ENCODE measurements at places on chromosomes 12 and 14.

GRCh38 chr12:4270831-4271716 is 2.5 kb upstream of the CCND2 start:
- DNase-seq, result no peak

DNA sequence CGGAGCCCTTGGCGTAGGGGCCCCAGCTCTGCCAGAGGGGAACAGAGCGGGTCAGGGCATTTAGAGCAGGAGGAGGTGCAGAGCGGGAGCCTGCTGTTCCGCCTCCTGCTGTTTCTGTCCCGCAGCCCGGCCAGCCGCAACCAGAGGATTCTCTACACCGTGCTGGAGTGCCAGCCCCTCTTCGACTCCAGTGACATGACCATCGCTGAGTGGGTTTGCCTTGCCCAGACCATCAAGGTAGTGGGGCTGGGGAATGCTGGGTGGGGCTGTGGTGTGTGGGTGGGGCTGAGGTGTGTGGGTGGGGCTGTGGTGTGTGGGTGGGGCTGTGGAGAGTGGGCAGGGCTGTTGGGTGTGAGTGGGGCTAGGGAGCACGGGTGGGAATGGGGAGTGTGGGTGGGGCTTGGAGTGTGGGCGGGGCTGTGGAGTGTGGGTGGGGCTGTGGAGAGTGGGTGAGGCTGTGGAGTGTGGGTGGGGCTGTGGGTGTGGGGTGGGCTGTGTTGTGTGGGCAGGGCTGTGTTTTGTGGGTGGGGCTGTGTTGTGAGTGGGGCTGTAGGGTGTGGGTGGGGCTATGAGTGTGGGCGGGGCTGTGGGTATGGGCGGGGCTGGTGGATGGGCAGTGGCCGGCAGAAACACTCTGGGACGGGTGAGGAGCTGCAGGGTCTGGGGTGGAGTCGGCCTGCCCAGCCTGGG is 8.0 kb downstream of the ASPG start:
- DNase-seq, result no peak

GRCh38 chr14:90721619-90722305 is 94.5 kb downstream of the TTC7B start:
- DNase-seq, result no peak

DNA sequence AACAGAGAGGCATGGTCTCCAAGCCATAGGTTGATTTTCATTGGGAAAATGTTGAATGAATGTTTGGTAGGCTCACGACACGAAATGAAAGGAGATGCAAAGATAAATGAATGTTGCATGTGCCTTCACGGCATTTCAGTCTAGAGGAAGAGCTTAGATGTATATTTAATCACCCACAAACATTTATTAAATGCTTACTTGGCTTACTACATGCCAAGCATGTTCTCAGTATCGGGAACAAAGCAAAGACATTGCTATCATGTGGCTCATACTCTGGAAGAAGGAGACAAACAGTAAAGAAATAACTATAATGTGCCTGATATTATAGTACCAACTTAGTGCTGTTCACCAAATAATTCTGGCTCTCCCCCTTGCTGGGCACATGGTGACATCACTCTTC is 133.5 kb downstream of the LLPH start:
- DNase-seq, result no peak

DNA sequence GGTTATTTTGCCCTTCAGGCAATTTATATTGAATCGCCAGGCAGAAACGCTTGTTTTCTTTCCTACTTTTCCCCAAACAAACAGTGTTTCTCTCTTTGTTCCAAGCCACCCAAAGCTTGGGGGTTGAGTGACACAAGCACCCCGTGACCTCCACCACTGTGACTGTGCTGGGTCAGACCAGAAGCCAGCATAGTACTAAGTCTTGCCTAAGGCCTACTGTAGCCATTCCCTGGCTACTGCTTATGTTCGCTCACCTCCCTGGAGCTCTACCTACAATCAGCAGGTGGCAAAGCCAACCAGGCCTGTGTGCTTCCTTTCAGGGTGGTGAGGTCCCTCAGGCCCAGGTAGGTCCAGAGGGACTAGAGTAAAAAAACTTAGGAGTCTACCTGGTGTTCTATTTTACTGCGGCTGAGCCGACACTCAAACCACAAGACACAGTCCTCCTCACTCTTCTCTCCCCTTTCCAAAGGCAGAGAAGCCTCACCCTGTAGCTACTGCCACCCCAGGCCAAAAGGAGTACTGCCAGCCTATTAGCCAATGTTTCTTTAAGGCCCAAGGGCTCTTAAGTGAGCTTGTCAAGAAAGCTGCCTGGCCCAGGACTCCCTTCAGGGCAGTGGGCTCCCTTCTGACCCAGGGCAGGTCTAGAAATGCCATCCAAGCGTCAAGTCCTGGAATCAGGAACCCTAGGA is 411.8 kb upstream of the MIS18BP1 start:
- no peak for DNase-seq

DNA sequence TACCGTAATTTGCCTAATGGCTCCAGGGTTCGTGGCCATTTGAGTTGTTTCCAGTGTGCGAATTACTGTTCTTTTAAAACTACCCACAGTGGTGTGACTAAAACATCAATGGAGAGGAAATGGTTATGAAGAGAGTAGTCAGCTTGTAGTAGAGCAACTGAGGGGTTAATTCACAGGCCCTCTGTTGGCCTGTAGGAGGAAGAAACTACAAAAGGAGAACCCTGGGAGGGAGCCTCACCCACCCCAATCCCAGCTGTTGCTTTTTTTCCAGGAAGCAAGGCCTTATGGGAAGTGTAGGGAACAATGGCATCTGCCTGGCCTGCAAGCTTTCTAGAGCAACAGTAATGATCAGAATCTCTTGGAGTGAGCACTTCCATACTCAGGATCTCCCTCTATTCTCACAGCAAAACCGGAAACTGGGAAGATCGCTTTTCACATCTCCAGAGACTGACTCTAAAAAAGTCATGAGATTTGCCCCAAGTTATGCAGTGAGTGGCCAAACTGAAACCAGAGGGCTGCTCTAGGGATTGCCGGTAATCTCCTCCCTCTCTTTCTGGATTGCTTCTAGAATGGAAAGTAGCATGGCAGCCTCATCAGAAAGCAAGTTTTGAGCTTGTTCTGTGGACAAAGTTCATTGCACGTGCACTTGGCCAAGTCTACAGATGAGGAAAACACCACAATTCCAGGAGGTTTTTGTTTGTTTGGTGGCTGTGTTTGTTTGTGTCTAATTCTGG is 125.3 kb upstream of the PWP1 start:
- no peak for DNase-seq

DNA sequence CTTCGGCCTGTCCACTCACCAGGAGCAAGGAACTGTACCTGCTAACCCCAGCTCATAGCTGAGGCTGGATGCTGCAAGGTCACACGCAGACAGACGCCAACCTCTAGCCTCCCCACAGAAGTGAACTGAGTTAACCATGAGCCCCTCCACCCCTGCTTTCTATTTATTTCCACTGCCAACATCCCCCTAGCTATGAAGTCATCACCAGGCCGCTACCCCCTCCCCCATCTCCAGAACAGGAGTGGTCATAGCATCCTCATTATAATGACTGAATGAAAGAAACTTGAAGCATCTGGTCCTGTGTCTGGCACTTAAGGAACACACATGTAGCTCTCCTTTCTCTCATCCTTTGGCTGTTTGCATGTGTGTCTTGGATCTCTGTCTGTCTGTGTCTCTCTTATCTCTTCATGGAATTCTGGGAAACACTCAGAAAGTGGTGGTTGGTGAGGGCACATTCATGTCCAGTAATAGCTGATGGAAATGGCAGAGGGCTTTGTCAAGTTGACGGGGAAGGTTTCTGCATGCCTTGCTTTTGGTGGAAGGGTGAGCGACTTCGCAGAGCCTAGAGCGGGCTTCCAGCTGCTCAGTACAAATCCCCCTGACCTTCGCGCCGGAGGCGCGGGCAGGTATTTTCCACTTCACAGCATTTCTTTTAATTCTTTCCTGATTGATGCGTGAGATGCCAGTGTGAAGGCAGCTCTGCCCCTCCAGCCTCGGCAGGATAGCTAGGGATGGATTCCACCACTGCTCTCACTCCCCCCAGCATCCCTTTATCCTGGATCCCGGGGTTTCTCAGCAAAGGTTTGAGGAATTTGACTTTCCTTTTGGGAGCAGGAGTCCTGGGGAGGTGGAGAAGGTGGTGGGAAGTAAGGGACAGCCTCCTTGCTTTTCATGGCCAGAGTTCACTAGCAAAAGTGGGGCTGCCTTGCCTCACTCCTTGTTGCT is 198.2 kb downstream of the CHST11 start:
- no peak for DNase-seq

GRCh38 chr12:78316136-78316535 is 485.4 kb downstream of the NAV3 start:
- no peak for DNase-seq

DNA sequence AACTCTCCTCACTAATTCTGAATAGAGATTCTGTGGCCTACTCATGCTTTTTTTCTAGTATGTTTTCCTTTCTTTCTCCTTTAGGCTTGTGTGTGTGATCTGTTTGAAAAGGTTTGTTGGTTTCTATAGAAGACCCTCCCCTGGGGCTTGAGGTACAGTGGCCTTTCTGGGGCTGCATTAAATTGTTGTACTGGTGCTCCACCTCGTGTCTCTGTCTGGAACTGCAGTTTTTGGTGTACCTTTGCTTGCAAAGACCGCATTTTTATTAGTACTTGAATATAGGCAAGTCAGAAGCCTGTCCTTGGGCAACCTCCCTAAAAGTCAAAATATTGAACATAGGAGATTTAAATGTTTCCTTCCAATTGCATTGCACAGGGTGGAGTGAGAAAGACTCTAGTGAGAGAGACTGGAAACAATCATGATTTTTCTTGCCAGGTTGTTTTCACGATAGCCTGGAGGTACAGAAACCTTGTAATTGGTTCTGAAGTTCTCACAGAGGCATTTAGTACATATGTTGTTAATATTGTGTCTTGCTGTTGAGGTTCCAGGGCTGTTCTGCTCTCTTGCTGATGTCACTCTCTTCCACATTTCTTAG is 39.0 kb downstream of the SLCO1B1 start:
- DNase-seq, result peak; percentile 1

GRCh38 chr14:103927566-103927965 is 690 bp upstream of the TDRD9 start:
- DNase-seq, result no peak

- DNase-seq, result peak; percentile 86
These were observed 2.3 kb upstream of the KRT6A start for GRCh38 chr12:52495389-52495788.

DNA sequence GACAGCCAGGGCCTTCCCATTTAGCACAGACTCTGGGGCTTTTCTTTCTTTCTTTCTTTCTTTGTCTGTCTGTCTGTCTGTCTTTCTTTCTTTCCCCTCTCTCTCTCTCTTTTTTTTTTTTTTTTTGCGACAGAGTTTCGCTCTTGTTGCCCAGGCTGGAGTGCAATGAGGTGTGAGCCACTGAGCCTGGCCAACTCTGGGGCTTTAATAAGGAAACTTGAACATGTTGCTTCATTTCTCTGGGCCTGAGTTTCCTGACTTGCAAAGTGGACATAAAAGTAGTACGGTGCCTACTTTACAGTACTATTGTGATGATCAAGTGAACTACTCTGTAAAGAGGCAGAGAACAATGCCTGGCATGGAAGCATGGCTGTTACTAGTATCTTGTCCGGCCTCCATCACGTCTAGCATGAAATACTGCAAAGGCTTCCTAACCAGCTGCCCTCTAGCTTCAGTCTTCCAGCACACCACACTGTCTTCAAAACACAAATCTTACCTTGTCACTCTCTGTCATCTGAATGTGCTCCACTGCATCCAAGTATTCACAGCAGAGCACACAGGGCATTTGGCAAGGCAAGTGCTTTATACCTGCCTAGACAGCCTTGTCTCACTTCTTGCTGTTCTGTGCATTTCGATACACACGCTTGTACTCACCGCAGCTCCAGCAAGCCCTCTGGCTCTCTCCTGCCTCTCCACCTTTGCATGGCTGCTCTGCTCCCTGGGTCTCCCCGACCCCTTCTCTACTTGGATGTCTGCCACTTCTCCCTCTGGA is 96.7 kb downstream of the IRF2BPL start:
- no peak for DNase-seq

GRCh38 chr12:32448586-32448985 is 49.2 kb downstream of the FGD4 start:
- no peak for DNase-seq

- DNase-seq, result no peak
These were observed 29.0 kb upstream of the SMOC1 start for GRCh38 chr14:69850086-69850735.

- no peak for DNase-seq
These were observed 9.0 kb downstream of the TAPBPL start for GRCh38 chr12:6460751-6461371.

DNA sequence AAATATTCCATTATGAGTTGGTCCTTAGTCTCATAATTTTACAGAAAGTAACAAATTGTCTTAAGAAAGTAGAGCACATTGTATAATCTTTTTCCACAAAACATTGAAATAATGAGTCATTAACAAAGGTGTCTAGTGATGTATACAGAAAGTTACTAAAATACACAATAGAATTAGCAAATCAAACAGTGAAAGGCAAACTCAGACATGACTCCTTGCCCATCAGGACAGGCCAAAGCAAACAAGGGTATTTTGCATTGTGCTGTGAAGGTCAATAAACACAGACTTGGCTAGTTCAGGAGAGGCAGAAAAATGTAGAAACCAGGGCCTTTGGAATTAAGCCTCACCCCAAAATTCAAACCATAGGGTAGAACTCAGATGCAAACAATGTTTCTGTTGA is 37.3 kb downstream of the SIX4 start:
- DNase-seq, result peak; percentile 35

GRCh38 chr12:89856431-89856830 is 147.8 kb upstream of the ATP2B1 start:
- no peak for DNase-seq

DNA sequence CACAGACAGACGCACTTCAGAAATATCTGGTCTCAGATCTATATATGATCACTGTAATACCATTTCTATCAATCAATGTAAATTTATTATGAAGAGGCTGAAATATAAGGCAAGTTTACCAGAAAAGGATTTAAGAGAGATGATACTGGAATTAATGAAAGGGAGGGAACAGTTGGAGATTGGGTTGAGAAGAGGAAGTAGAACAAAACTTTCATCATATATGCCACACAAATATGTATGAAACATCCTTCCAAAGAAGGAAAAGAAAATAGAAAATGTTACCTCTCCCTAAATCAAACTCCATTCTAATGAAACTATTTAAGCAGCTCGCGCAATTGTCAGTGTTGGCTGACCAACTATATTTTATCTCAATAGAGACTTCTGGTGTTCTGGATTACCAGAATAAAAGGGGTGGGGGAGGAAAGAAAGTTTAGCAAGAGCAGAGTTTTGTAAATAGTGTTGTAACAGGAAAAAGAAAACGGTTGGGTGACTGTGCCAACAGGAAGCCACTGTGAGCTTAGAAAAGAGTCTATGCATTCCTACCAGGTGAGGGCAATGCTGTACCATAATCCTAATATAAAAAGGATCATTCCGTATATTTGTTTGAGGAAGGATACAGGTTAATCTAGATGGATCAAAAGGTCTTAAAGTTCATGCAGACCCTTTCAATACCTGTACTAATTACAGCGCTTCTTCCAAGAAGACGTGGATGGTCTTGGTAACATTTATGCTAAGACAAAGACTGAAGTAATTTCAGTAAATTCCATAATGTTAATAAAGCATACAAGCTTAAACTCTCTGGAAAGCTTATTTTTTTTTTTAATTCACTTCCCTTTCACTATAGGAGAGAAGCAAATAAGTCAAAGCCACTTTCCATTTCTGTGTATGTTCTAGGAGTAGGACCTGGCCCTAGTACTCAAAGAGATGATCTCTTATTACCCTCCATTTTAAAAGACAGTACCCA is 14.5 kb upstream of the LLPH start:
- DNase-seq, result no peak

Data from COR-L47 (cell line).